Left colon (tissue), 2 donors: ENCODE measurements at places on chromosomes 3 and 15. TPM values are rescaled to one million over a fixed set of nuclear protein-coding genes. Genes with fewer than 3 reads are reported as not detected.

The MKRN2OS gene
- 4.4 TPM for total RNA-seq

The TMEM42 gene
- 6.6 TPM for total RNA-seq

The ADAMTS7 gene
- 0.92 TPM for total RNA-seq

The IL5RA gene
- total RNA-seq, result 0.15 TPM

The RASL12 gene
- total RNA-seq, result 9.2 TPM

The ZIC1 gene
- not detected for total RNA-seq

The RASGRP1 gene
- 0.84 TPM for total RNA-seq

The EPB42 gene
- total RNA-seq, result not detected
